ENCODE measurements at places on chromosomes 4 and X.

GRCh38 chr4:159383562-159383931, 280.7 kb downstream of the RAPGEF2 start:
- no peak for DNase-seq

DNA sequence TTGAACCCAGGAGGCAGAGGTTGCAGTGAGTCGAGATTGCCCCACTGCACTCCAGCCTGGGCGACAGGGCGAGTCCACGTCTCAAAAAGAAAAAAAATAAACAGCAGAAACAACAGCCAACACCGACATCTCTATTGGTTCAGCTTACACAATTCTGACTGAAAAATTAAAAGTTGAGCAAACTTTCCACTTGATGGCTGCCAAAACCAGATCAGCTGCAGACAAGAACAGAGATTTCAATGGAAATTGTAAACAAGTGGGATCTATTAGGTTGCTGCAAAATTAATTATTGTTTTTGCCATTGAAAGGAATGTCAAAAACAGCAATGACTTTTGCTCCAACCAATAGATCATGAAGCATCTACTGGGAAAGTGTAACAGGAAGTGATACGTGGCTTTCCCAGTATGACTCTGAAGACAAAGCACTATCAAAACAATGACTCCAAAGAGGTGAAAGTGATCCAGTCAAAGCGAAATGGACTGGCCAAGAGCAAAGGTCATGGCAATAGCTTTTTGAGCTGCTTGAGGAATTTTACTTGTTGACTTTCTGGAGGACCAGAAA, 26.3 kb downstream of the UPF3B start:
- DNase-seq = no peak

DNA sequence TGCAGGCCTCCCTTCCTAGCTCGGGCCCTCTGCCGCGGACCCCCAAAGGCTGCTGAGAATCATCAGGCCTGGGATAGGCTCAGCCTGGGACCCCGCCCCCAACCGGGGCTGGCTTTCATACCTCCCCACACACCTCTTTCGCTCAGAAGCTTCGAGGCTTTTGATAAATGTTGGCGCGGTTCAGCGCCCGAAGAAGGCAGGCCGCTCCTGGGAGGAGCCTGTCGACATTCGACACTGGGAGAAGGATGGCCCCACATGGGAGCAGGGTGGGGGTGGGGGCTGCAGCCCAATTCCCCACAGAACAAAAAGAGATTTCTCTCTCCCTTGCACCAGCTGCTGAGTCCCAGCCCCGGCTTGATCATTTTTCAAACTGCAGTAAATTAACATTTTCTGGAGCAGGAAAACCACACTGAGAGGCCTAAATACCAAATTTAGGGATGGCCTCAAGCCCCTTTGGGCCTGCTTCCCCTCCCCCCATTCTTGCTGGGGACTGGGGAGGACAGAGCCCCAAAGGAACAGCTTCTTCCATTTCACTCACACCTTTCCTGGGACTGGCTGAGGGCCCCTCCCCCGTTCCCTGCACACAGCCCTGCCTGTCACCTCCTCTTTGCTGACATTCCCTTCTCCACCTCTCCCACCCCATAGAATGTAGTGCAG, 112.9 kb upstream of the PJA1 start:
- no peak for DNase-seq

- no peak for DNase-seq
These were observed 307.2 kb downstream of the DACH2 start for GRCh38 chrX:86455495-86455894.

DNA sequence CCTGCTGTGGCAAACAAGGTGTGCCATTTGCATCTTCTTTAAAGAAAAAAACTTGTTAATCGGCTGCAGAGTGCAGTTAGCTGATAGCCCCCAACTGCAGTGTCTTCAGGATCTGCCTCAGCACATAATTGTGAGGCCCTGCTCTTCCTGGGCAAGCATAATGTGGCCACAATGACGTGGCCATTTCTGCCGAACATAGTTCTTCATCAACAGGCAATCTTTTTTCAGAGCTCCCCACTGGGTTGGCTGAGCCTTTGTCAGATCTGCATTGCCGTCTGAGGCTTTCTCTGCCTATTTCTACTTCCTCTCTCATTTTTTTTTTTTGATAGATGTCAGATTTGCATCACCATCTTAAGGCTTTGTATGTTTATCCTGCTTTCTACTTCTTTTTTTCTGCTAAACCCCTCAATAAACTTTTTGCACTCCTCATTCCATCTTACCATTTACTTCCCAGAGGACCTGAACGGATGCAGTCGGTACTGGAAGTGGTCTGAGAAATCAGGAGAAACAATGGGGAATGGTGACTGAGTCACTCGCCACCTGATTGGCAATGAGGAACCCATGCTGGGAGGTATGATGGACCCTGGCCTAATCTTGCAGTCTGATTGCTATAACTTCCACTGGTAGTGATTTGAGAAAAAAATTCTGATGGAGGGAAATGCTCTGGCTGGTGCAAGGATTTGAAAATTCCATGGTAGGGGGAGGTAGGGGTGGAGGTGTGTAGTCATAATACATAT, 21.2 kb upstream of the TAB3 start:
- DNase-seq = no peak

DNA sequence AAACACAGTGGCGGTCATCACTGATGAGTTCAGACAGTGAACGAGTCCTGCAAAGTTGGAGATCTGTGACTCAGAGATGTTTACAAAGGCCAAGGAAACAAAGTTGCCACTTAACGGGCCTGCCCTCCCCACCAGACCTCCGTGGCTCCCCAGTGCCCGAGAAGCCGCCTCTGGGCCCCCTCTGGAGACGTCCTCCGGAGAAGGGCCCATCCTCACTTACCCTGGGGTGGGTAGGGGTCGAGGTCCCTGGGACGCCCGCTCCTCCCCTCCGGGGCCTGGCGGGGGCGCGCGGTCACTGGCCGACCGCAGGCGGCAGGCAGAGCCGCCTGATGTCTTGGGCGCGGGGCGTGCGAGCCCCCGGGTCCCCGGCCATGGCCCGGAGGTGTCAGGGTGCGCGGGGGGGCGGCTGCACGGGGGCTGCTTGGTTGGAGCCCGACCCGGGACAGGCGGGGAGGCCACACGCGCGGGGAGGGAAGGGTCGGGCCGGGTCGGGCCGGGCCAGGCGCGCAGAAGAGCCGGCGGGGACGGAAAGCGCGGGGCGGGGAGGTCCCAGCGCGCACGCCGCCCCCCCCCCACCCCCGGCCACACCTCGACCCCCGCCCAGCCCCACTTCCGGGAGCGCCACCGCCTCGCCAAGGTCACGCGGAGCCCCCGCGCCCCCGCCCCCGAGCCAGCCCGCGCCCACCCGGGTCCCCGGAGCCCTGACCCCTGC, 529 bp downstream of the DHRSX start:
- peak; percentile 56 for DNase-seq

- DNase-seq = no peak
These were observed 107.4 kb upstream of the SLC4A4 start for GRCh38 chr4:71231129-71232055.

- DNase-seq = no peak
These were observed 55.9 kb downstream of the UGT2A3 start for GRCh38 chr4:68895561-68896198.

GRCh38 chr4:992297-993110, 700 bp downstream of the SLC26A1 start:
- no peak for DNase-seq
